ENCODE measurements at places on chromosomes 5 and 9.

GRCh38 chr9:130411566-130411915 is 33.2 kb upstream of the ASS1 start:
- no peak for DNase-seq
- no peaks in the 10 kb centered on the region for H3K4me1 ChIP-seq
- no peak overlapping the region for H3K4me3 ChIP-seq
- no peak overlapping the region for H3K27ac ChIP-seq
- H3K36me3 ChIP-seq, result no peaks in the 10 kb centered on the region

GRCh38 chr9:128022886-128023285 is 42.1 kb upstream of the EEIG1 start:
- peaks cover 73% of the 10 kb centered on the region for H3K4me1 ChIP-seq
- no peaks in the 10 kb centered on the region for H3K36me3 ChIP-seq
- no peak overlapping the region for H3K4me3 ChIP-seq
- no peak for DNase-seq
- H3K27me3 ChIP-seq, result no peaks in the 10 kb centered on the region

GRCh38 chr5:90476391-90476790 is 1.7 kb downstream of the POLR3G start:
- no peaks in the 10 kb centered on the region for H3K27me3 ChIP-seq
- no peak overlapping the region for H3K4me3 ChIP-seq
- DNase-seq, result no peak
- peaks cover 30% of the 10 kb centered on the region for H3K4me1 ChIP-seq

DNA sequence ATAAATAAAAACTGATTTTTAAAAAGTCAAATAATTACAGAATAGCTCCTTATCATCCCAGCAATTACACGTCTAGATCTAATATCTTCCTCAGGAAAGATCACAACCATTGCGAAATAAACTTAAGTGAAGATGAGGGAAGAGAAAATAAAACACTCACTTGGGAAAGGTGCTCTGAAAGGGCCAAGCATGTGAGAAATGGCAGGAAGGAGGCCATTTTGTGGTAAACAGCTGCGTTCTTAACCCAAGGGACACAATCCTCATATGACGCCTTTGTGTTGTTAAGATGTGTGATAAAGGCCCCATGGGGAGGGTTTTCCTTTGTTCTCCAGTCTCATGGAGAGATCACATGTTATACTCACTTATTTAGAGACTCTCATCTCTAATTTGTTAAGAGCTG is 32.5 kb downstream of the JAKMIP2 start:
- DNase-seq, result no peak
- no peak overlapping the region for H3K27ac ChIP-seq
- H3K4me3 ChIP-seq, result no peak overlapping the region
- no peaks in the 10 kb centered on the region for H3K27me3 ChIP-seq

DNA sequence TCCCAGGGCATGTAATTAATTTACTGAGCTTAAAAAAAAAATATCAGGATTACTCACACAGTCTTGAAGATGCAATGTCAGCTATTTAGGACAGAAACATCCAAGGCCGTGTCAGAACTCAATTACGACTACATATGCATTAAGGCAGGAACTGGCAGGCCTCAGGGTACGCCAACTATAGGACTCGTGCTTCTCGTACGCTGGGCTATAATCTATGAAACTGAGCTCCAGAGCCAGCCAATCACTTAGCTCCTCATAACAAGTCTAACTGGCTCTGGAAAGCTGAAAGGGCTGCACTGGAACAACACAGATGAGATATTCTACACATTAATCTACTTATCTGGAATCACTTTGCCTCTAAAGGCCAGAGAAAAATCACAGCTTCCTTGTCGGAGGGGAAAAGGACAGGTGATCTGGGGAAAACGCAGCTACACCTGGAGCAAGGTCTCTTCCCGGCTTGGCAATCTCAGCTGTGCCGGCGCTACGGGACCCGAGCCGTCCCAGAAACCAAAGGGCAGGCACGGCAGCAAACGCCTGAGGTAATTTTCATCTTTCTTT is 212.0 kb downstream of the DEPDC1B start:
- no peaks in the 10 kb centered on the region for H3K4me1 ChIP-seq
- no peak overlapping the region for H3K27ac ChIP-seq
- H3K4me3 ChIP-seq, result no peak overlapping the region
- H3K27me3 ChIP-seq, result no peaks in the 10 kb centered on the region
- no peak for DNase-seq

DNA sequence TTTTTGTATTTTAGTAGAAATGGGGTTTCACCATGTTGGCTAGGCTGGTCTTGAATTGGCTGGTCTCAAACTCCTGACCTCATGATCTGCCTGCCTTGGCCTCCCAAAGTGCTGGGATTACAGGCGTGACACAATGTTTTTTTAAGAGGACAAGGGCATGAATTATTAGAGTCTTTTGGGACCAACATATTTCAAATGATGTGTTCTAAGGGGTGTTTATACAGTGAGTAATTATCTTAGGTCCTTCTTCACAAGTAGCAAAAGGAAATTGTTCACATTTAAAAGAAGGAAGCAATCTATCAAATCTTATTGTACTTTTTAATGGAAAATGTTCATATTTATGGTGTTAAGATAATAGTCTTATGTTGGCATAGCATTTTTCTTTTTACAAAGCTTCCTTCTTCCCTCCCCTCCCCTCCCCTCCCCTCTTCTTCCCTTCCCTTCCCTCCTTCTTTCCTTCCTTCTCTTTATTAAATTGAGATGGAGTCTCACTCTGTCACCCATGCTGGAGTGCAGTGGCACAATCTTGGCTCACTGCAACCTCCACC is 6.7 kb downstream of the GNG10 start:
- H3K27ac ChIP-seq, result no peak overlapping the region
- H3K4me1 ChIP-seq, result peaks cover 16% of the 10 kb centered on the region
- H3K36me3 ChIP-seq, result peaks cover 28% of the 10 kb centered on the region
- no peak for DNase-seq

DNA sequence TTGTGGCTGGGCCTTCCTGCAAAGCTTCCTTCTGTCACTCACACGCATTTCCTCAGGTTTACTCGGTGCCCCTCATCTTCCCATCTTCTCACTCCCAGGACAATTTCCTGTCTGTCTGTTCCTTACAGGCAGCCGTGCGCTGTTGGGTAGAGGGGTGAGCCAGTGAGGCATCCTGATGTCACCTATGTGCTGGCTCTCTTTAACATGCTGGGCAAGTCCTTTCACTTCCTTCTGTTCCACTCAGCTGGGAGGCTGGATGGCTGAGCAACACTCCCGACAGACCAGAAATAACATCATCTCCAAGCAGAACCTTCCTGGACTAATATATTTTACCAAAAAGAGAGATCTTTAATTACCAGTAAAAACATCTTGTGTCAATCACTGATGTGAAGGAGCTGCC is 103.0 kb downstream of the HSD17B3 start:
- no peak for DNase-seq
- H3K27me3 ChIP-seq, result peaks cover 10% of the 10 kb centered on the region
- H3K4me1 ChIP-seq, result peaks cover 5% of the 10 kb centered on the region
- no peak overlapping the region for H3K27ac ChIP-seq
- no peak overlapping the region for H3K4me3 ChIP-seq

GRCh38 chr5:72063219-72063819 is 44.0 kb upstream of the MAP1B start:
- no peak overlapping the region for H3K27ac ChIP-seq
- no peak overlapping the region for H3K4me3 ChIP-seq
- H3K4me1 ChIP-seq, result no peaks in the 10 kb centered on the region
- peaks cover 6% of the 10 kb centered on the region for H3K27me3 ChIP-seq
- peak; percentile 24 for DNase-seq

DNA sequence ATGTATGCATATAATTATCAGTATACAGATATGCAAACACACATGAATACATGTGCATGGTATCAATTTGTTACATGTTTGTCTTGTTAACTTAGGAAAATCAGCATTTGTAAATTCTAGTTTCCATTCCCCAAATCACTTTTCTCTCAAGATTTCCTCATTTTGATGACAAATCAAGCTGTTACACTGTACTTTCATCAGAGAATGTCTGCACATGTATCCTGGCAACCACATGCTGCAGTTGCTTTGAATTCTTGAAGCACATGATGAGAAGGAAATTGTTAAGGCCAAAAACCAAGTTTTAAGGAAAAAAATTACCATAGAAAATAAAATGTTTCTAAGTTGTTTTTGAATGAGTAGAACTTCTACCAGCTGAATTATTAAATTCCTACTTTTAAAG is 1834.5 kb downstream of the EFNA5 start:
- H3K36me3 ChIP-seq, result no peaks in the 10 kb centered on the region
- no peaks in the 10 kb centered on the region for H3K4me1 ChIP-seq
- no peak overlapping the region for H3K4me3 ChIP-seq
- DNase-seq, result no peak

DNA sequence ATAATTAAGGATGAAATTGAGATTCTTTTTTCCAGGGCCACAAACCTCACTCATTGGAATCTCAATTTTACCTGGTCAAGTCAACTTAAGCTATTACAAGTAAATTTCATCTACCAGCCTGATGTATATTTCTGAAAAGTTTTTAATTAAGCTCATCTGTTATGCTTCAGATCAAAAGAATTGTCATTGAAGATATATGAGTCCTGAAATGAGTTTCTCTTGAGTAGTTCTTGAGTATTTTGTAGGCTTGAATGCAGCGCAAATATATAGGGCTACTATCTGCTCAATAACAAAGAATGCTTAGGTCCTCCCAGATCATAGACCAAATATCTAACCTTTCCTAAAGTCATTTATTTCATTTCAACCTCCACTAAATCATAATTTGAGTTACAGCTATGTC is 482.2 kb upstream of the ST8SIA4 start:
- H3K27me3 ChIP-seq, result no peaks in the 10 kb centered on the region
- no peaks in the 10 kb centered on the region for H3K4me1 ChIP-seq
- H3K36me3 ChIP-seq, result no peaks in the 10 kb centered on the region
- H3K27ac ChIP-seq, result no peak overlapping the region
- no peak for DNase-seq

DNA sequence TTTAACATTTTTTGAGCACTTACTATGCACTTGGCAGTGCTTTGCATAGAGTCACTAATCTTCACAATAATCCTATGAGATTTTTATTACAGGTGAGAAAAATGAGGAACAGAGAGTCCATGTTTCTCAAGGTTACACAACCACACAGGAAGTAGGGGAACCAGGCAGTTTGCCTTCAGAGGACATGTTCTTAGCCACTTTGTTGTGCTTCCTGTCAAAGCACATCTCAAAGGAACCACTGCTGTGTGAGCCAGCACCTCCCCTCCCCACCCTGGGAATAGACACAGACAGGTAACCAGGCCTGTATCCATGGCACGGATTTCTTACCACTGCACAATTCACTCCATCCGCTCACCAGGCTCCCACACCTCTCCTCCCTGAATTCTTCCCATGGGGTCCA is 6.3 kb upstream of the DNAJB5 start:
- no peak overlapping the region for H3K4me3 ChIP-seq
- no peaks in the 10 kb centered on the region for H3K36me3 ChIP-seq
- DNase-seq, result no peak
- H3K4me1 ChIP-seq, result peaks cover 54% of the 10 kb centered on the region
- H3K27me3 ChIP-seq, result no peaks in the 10 kb centered on the region

All from activated CD8-positive, alpha-beta T cell treated with anti-CD3 and anti-CD28 coated beads for 36 hours (primary cell).